ENCODE measurements at places on chromosomes 3 and 15.

DNA sequence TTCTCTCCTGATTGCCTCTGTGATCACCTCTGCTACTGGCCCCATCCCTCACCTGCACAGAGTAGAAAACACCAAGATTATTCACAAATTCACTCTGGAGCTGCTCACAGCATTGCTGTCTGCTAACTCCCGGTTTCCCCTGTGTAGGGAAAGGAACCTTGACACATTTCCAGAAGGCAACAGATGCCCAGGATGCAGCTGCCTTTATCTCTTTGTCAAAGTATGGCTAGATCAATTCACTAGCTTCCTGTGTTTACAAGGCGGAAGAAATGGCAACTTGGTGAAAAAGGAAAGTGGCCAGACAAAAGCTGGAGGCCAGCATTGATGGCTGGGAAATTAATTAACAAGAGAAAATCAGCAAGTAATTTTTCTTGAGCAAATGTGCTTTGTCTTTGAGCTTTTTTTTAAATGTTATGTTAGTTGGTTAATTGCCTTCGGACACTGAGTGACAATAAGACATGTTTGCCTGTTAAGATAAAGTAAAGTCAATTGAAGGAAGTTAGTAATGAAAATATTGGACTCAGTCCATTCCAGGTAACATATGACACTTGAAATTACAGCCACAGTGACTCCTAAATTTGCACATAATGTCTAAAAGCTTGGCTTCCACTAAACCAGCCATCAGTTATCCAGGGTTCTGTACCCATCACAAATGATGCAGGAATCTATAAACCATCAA is 394.6 kb upstream of the IL12A start:
- no peak for DNase-seq

DNA sequence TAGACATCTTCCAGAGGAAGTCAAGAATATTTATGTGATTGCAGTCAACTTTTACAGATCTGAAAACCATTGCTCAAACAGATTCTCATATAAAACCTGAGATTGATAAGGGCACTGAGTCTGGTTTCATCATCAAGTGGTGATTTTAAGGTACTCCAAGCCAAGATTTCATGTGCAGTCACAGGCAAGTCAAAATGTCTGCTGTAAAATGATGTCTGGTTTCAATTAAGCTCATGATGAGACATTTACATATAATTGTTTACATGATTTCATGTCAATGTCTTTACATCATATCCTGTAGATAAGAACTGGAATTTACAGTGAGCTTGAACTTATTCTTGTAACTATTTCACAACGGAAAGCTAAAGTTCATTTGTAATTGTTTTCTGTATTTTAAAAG is 1215.5 kb downstream of the ROBO2 start:
- no peak for DNase-seq

GRCh38 chr15:33111041-33111451 is 83.5 kb downstream of the FMN1 start:
- no peak for DNase-seq

GRCh38 chr15:73518876-73519733 is 76.1 kb downstream of the REC114 start:
- DNase-seq, result no peak

GRCh38 chr3:31754575-31755278 is 222.0 kb downstream of the STT3B start:
- no peak for DNase-seq

DNA sequence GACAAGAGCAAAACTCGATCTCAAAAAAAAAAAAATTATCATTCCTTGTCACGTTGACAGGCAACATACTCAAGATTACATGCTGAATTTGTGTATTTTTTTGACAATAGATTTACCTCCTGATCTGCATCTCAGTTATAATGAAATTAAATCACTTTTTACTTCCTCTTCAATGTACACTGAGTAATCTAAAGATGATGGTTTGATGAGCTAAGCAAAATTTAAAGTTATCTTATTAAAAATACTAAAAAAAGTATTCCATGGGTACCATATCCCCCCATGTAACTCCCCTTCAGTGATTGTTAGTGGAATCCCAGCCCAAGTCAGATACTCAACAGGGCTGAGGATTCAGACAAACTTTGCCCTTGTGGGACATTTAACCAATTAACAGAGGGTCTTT is 463.2 kb downstream of the OCA2 start:
- DNase-seq, result no peak

- DNase-seq, result no peak
Observed at GRCh38 chr15:58748040-58748851, 1.3 kb downstream of the ADAM10 start.

GRCh38 chr3:66633402-66634381 is 132.9 kb upstream of the LRIG1 start:
- no peak for DNase-seq

DNA sequence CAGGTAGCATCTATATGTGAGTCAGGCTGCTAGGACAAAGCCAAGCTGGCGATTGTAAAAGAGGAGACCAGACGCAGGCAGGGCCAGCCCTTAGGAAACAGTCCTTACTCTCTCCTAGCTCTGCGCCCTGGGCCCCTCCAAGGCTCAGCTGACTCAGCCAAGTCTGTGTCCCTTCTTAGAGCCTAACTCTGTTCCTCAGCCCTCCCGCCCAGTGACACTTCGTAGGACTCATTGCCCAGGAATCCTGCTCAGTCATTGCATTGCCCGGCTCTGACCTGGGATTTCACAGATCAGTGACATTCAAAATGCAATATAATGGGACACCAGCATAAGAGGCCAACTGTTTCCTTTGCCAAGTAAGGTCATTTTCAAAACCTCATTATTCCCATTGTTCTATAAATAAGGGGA is 244.2 kb downstream of the TLE3 start:
- DNase-seq, result no peak

- DNase-seq, result no peak
Observed at GRCh38 chr3:87082796-87083440, 92.0 kb upstream of the VGLL3 start.

GRCh38 chr3:33278163-33278562 is 921 bp downstream of the FBXL2 start:
- no peak for DNase-seq

DNA sequence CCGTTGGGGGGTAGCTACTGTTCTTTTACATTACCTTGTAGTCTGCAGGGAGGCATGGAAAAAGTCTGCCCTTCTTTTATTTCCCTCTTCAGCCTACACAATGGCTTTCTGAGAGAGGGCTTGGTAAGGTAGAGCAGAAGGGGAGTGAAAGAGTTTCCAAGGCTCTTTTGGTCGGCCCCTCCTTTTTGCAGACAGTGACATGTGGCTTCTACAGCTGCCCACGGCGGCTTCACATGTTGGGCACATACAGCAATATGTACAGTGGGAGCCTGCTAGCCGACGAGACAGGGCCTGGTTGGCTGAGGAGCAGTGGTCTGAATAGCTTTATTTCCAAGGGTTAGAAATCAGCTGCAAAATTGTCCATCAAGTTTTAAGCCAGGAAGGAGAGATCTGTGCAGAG is 4.0 kb downstream of the INAFM2 start:
- no peak for DNase-seq

DNA sequence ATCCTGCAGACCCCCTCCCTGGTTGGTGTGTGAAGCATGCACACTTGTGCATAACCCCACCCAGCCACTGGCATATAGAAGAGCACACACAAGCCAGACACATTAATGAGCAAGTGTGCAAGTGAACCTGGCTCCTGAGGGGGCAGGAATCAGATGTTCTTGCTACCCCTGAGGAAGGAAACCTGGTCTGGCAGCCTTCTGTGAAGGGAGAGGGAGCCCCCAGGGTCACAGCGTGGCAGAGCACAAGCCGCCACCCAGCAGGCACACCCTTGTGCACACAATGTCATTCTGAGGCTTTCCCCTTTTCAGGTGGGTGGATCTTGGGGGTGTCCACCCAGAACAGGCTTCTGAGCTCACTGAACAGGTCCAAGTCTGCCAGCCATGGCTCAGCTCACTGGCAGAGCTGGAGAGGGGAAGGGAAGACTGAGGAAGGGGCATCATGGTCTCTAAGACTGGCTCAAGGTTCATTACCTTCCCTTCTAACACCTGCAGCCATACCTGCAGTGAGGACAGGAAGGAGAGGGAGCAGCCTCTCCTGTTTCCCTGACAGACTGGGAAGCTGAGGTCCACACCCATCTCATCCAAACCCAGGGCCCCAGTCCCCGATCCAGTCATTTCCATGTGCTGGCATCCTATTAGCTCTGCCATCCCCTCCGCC is 31.6 kb upstream of the SEMA3F start:
- DNase-seq, result no peak

DNA sequence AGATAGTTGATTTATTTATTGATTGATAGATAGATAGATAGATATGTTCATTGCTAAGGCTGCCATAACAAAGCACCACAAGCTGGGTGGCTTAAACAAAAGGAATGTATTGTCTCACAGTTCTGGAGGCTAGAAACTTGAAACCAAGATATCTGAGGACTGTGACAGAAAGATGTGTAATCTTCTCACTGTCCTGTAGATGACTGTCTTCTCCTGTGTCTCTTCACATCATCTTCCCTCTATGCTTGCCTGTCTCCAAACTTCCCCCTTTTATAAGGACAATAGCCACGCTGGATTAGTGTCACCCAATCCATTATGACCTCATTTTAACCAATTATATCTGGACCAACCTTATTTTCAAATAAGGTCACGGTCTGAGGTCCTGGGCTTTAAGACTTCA is 40.9 kb downstream of the GNB4 start:
- no peak for DNase-seq

GRCh38 chr3:191280111-191280510 is 49.1 kb upstream of the CCDC50 start:
- DNase-seq, result no peak

DNA sequence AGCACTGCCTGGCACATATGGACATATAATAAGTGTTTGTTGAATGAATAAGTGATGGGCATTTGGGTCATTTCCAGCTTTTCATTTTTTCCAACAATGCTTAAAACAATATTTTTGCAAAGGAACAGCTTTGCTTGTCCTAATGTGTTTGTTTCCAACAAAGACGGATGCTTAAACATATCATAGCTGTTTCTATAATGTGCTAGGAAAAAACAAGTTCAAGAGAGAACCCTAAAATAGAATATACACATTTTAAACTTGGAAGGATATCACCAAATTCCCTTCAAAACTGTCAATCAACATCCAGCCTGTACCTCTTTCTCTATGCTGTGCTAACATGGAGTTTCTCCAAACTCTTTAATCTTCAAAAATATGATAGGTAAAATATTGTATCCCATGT is 224.5 kb upstream of the WNT5A start:
- no peak for DNase-seq

DNA sequence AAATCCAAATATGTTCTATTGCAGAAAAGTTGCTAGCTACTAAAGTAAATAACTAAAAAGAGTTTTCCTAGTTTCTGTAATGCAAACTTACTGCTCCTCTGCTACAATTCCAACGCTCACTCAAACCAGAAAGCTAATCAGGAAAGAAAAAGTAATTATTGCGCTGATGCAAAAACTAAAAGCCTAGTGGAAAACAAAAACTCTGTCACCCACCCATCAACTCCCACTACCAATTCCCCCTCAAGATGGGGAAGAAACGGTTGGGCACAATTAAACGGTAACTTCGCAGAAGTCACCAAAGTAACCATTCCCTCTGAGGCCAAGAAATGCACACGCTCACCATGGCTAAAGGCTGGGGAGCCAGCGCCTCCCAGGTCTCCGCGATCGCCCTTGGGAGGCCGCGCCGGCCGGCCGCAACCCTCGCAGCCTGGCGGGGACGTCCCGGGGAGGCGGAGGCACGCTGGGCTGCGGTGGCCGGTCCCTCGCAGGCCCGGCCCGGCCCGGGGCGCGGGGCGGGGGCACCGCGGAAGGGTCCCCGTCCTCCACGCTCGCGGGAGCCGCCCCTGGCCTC is 684 bp downstream of the SLTM start:
- no peak for DNase-seq

All from esophagus squamous epithelium (tissue), 5 donors.